ENCODE measurements at places on chromosomes 7 and 10.

DNA sequence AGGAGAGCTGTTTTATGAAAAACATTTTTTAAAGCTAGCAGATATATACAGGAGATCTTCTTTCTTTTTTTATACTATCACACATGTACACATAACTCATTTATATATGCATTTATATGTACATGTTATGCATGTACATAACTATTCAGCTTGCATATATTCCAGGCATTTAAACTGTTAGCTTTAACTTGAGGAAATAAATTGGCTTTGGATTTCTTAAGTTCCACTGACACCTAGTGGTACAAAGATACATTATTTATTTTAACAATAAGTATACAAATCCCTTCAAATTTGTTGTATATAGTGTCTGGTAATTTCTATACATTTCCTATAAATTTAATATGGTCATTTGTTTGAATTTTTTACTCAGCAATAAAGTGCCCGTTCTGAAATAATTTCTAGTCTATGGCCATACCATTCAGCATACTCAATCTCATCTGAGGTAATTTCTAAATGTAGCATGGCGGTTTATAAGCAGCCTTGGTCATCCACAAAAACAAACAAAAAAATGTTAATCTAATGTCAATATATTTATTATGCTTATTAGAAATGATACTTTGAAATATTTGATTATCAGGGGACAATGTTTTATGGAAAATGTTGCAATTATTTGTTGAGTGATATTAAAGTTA is 11.6 kb downstream of the ZDHHC6 start:
- DNase-seq = no peak

- no peak for DNase-seq
Measured at GRCh38 chr7:76074972-76075370, 27.1 kb downstream of the MDH2 start.

DNA sequence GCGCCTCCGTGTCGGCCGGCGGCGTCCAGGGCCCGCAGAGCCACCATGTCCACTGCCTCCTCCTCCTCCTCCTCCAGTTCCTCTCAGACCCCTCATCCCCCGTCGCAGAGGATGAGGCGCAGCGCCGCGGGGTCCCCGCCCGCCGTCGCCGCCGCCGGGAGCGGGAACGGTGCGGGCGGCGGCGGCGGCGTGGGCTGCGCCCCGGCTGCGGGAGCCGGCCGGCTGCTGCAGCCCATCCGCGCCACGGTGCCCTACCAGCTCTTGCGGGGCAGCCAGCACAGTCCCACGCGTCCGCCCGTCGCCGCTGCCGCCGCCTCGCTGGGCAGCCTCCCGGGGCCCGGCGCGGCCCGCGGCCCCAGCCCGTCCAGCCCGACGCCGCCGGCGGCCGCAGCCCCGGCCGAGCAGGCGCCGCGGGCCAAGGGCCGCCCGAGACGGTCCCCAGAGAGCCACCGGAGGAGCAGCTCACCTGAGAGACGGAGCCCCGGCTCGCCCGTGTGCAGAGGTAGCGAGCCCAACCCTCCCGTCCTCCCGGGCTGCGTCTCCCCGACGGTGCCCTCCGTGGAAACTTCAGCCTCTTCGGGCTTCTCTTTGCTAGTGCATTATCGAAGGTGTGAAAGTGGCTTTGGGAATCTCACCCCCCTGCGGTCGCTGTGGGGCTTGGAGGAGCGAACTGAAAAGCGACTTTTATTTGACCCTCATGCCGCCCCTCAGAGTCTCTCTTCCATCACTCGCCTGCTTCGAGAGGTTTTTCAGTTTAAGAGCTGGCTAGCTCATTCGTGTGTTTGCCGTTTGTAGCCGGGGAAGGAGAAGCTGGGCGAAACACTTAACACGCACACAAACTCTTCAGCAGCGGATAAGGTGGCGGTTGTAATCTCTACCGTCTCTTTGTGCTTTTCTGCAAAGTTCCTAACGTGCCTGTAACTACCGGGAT is 975 bp downstream of the GLCCI1 start:
- DNase-seq = peak; percentile 17

DNA sequence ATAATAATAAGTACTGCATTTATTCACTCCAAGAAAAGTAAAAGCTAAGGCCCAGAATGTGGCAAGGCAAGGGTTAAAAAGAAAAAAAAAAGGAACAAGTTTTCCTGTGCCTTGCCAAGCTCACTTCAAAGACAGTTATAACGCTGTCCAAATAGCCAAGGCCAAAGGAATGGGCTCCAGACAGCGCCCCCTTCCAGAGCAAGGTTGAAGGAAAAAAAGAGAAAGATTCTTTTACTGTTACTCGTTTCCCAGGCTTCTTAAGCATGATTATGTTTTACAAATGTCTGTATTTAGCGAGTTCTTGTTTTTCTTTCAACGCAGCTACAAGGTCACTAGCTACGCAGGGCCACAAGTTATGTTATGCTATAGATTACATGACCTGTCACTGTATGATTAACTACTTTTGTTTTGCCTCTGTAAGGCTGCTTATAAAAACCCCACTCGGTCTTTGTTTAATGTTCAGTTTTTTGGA is 9.1 kb upstream of the EIF4H start:
- DNase-seq = no peak

- no peak for DNase-seq
Measured at GRCh38 chr10:104123397-104123796, 1.4 kb downstream of the SFR1 start.

Measured in stimulated activated CD8-positive, alpha-beta memory T cell treated with anti-CD3 and anti-CD28 coated beads, Interleukin-4, amount 100 ng/mL, for 1 hour (primary cell).